Right renal pelvis (tissue), 4 donors: ENCODE measurements at places on chromosomes 2 and 18. TPM values are rescaled to one million over a fixed set of nuclear protein-coding genes. Genes with fewer than 3 reads are reported as not detected.

Gene SERPINB11
- not detected for polyA plus RNA-seq

Gene RFTN2
- 26.6 TPM for polyA plus RNA-seq

Gene ADAM17
- 45.6 TPM for polyA plus RNA-seq

Gene GALR1
- 0.06 TPM for polyA plus RNA-seq

Gene FARSB
- 28.2 TPM for polyA plus RNA-seq

Gene LOXL3
- polyA plus RNA-seq, result 10.6 TPM

Gene LBX2
- polyA plus RNA-seq, result 4.0 TPM

Gene HOXD12
- 0.20 TPM for polyA plus RNA-seq

Gene CFLAR
- polyA plus RNA-seq, result 62.9 TPM

Gene POTEC
- polyA plus RNA-seq, result 0.04 TPM

Gene KCNIP3
- polyA plus RNA-seq, result 15.2 TPM

Gene MAPK4
- polyA plus RNA-seq, result 10.3 TPM

Gene ASPRV1
- 3.9 TPM for polyA plus RNA-seq

Gene FZD7
- 89.1 TPM for polyA plus RNA-seq

Gene UNC80
- 1.8 TPM for polyA plus RNA-seq

Gene MAP4K4
- 82.6 TPM for polyA plus RNA-seq

Gene KLF7
- 21.5 TPM for polyA plus RNA-seq

Gene EPB41L3
- polyA plus RNA-seq, result 60.7 TPM

Gene ABCB11
- polyA plus RNA-seq, result not detected

Gene ADRA2B
- 2.8 TPM for polyA plus RNA-seq

Gene PLA2R1
- polyA plus RNA-seq, result 79.0 TPM

Gene CRYGD
- not detected for polyA plus RNA-seq

Gene GATA6
- 10.3 TPM for polyA plus RNA-seq

Gene CXCR4
- polyA plus RNA-seq, result 47.8 TPM

Gene ST6GAL2
- 18.3 TPM for polyA plus RNA-seq

Gene NPAS2
- polyA plus RNA-seq, result 11.2 TPM

Gene SCTR
- polyA plus RNA-seq, result 11.5 TPM

Gene MOB1A
- 114 TPM for polyA plus RNA-seq

Gene SERPINB13
- not detected for polyA plus RNA-seq

Gene DSC1
- polyA plus RNA-seq, result 2.3 TPM

Gene ILKAP
- 39.9 TPM for polyA plus RNA-seq

Gene PLGLB1
- 7.0 TPM for polyA plus RNA-seq

Gene RELCH
- polyA plus RNA-seq, result 31.8 TPM

Gene CCDC85A
- 1.9 TPM for polyA plus RNA-seq

Gene EIF4E2
- 99.0 TPM for polyA plus RNA-seq

Gene MDH1B
- polyA plus RNA-seq, result 15.2 TPM

Gene INSIG2
- 35.9 TPM for polyA plus RNA-seq

Gene TMEM182
- polyA plus RNA-seq, result 9.0 TPM

Gene CDH2
- polyA plus RNA-seq, result 87.1 TPM

Gene LRP2
- polyA plus RNA-seq, result 189 TPM

Gene INHA
- 1.6 TPM for polyA plus RNA-seq

Gene EIPR1
- polyA plus RNA-seq, result 25.4 TPM

Gene IL18R1
- 2.5 TPM for polyA plus RNA-seq

Gene ITGA6
- 116 TPM for polyA plus RNA-seq

Gene SLC11A1
- polyA plus RNA-seq, result 1.1 TPM

Gene GLI2
- polyA plus RNA-seq, result 11.8 TPM

Gene DLX1
- 0.17 TPM for polyA plus RNA-seq

Gene GKN1
- polyA plus RNA-seq, result not detected

Gene TWIST2
- 4.8 TPM for polyA plus RNA-seq

Gene SERPINB3
- 0.22 TPM for polyA plus RNA-seq

Gene ASAP2
- 57.5 TPM for polyA plus RNA-seq

Gene IL36B
- polyA plus RNA-seq, result not detected

Gene APOB
- 1.5 TPM for polyA plus RNA-seq

Gene OR6B3
- not detected for polyA plus RNA-seq

Gene LONRF2
- polyA plus RNA-seq, result 3.2 TPM

Gene RBBP8
- polyA plus RNA-seq, result 58.3 TPM

Gene HOXD13
- polyA plus RNA-seq, result 0.22 TPM

Gene EFEMP1
- polyA plus RNA-seq, result 101 TPM
